T-helper 2 cell (primary cell): ENCODE measurements at places on chromosomes 5 and 9.

DNA sequence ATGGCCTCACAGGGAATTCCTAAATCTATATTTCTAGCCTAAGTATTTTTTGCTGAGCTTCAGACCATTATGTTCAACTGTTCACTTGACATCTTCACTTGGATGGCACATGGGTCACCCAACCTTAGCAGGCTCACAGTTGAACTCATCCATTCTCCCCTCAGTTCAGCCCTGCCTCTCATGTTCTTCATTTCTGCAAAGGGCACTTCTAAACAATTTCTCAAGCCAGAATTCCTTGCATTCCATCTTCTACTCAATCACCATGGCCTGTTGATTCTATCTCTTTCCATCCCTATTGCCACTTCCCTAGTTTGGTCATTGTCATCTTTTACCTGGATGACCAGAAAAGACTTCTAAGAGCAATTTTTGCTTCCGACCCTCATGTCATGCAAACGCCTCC is 7.3 kb upstream of the RGS3 start:
- no peak for DNase-seq

DNA sequence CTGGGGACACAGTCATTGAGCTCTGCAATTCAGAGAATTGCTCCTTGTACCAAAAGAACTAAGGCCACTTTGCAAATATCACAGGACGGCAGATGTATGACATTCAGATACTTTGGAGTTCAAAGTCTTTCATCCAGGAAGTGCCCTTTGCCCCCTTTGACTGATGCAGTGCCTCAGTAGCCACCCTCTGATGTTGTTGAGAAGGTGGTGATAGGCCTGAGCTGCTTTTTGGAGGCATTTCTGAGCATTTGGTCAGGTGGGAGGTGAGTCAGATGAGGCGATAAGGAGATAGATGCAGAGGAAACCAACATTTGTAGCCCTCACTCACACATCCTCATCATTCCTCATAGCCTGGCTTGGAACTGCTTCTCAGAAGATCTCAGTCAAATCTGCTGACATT is 63.4 kb downstream of the ANGPTL2 start:
- no peak for DNase-seq

- DNase-seq = peak; percentile 65
Measured at GRCh38 chr5:88203981-88204750, 64.5 kb downstream of the TMEM161B start.

DNA sequence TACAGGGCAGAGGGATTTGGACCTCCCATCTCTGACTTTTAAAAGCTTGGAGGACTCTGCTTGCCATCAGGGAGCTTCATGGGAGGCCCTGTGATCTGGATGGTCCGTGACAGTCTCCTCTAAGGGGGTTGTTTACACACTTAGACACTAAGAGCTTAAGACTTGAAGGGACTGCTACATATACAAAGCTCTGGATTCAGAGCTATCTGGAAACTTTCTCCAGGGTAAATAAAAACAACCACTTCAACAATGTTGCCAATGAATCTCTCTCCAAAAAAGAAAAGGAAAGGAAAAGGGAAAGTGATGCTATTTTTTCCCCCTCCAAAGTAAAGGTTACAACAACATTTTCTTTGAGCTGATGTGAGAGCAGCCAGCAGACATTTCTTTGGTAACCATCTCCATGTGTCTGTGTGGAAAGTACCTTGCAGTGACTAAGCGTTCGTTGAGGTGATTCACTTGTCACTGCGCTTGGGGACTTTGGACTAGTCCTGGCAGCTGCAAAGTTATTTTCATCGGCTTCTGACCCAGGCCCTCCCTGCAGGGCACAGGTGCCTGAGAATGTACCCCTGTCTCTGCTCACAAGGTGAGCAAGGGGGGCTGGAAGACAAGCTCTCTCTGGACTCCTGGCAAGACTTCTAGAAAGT is 262.1 kb upstream of the KLF4 start:
- no peak for DNase-seq

DNA sequence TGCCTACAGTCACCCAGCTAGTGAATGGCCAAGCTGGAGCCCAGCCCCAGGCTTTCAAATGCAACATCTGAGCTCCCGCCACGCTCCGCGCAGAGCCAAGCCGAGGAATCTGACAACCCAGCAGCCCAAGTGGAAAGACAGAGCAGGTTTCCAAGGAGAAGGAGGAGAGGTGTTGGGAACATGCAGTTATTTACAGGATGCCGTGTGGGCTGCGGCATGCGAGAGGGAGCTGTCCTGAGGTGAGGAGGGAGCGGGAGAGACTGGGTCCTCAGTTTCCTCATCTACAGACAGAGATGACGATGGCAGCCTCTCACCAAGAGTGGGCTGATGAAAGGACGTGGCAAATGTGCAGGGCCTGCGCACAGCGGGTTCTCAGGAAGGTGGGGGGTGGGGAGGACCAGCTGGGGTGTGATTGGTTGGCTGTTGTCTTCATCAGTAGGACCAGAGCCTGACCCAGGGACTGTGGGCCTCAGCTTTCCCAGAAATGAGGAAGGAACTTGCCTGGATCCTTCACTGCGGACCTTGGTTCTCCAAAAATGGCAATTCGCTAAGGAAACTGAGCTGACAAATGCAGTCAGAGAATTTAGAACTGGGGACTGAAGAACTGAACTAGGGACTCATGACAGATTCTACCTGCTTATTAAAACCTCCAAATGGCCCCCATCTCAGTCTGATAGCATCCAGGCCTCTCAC is 14.8 kb upstream of the CPLX2 start:
- DNase-seq = no peak

DNA sequence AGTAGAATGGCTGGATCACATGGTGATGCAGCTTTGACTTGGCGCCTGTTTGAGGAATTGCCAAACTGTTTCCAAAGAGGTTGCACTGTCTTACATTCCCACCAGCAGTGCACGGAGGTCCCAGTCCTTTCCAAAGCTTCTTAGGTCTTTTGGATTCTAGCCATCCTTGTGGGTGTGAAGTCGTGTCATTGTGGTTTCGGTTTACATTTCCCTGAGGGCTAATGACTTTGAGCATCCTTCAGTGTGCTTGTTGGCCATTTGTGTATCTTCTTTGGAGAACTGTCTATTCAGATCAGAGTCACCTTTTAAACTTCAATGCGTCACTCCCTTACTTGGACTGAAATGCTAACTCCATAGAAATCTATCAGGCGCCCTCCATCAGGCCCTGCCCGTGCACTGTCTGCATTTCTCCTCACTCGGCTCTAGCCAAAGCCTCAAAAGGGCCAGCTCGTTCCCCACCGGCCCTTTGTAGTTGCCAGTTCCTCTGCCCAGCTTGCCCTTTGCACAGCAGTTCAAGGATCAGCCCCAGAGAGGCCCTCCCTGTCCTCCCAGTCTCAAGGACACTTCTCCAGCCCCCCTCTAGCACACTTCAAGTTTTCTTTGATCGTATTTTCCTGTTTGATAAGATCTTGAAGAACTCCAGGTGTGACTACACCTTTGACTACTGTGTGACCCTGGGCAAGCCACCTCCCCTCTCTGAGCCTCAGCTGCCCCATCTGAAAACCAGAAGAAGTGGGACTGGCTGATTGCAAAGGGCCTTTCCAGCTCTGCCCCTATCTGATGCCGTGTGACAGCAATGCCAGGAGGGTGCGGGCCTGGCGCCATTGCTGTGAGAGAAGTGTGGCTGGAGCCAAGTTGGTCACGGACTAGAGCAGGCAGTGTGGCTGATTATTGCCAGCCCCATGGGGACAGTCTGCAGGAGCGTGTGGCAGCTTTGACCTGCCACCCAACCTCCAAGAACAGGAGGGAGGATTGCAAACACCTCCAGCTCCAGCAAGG is 5.6 kb downstream of the HRH2 start:
- no peak for DNase-seq
